ENCODE measurements at places on chromosomes 2 and 18. TPM values are rescaled to one million over a fixed set of nuclear protein-coding genes. Genes with fewer than 3 reads are reported as not detected.

Gene WNT10A
- 0.17 TPM for total RNA-seq

Gene ADD2
- total RNA-seq, result 122 TPM

Gene SGPP2
- total RNA-seq, result 8.9 TPM

Gene PROM2
- 0.99 TPM for total RNA-seq

Gene UPP2
- 0.55 TPM for total RNA-seq

Gene ADAM23
- 52.1 TPM for total RNA-seq

Gene EML6
- 6.9 TPM for total RNA-seq

Gene NR4A2
- total RNA-seq, result 6.4 TPM

Gene GAREM2
- 11.0 TPM for total RNA-seq

Gene LBX2
- total RNA-seq, result 0.33 TPM

Gene CYP27A1
- total RNA-seq, result 12.1 TPM

Gene ANKRD62
- 0.10 TPM for total RNA-seq

GRCh38 chr18:57715671-57716070, 87.4 kb downstream of the ATP8B1 start:
- no peak for DNase-seq

- no peak for DNase-seq
Observed at GRCh38 chr2:3608373-3609278, 13.7 kb downstream of the COLEC11 start.

DNA sequence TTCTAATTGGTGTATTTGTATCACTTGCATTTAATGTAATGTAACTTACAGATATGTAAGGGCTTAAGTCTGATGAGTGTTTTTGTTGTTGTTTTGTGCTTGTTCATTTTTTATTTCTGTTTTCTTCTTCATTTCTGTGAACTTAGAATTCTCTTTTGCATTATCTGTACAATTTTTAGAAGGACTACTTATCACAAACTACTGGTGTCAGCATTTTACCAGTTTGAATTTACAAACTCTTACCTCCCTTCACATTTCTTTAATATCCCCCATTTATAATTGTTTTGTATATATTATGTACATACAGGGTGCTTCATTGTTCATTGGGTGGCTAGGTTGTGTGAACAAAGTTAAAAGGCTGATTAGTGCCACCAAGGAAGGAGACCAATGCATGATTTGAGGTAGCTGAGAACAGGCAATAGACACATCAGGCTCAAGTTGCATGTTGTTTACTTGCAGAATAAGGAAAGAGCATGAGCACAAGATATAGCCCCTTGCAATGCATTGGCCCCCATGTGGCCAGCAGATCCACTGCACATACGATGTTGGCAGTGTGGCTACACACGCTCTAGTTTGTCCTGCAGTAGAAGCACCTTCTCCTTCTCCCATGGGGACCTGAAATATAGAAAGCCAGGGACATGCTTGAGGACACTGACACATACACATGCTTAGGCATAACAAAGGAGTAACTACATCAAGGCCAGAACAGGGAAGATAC, 198.2 kb downstream of the CD8B2 start:
- no peak for DNase-seq

DNA sequence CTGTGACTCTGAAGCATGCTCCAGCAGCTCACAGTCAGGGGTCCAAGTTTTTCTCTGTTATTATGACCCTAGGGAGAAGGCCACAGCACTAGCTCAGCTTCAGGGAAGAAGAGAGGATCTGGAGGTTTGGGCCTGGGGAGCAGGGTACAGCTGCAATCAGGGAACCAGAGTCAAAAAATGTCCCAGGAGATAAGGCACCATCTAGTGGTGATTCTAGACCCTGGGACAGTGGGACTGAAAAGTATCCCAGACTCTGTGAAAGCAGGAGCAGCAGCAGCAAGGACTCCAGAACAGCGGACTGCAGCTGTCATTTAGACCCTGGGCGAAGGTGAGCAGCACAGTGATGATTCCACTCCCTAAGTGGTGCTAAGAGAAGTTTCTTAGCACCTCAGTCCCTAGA, 278.4 kb upstream of the DDX18 start:
- DNase-seq, result no peak

DNA sequence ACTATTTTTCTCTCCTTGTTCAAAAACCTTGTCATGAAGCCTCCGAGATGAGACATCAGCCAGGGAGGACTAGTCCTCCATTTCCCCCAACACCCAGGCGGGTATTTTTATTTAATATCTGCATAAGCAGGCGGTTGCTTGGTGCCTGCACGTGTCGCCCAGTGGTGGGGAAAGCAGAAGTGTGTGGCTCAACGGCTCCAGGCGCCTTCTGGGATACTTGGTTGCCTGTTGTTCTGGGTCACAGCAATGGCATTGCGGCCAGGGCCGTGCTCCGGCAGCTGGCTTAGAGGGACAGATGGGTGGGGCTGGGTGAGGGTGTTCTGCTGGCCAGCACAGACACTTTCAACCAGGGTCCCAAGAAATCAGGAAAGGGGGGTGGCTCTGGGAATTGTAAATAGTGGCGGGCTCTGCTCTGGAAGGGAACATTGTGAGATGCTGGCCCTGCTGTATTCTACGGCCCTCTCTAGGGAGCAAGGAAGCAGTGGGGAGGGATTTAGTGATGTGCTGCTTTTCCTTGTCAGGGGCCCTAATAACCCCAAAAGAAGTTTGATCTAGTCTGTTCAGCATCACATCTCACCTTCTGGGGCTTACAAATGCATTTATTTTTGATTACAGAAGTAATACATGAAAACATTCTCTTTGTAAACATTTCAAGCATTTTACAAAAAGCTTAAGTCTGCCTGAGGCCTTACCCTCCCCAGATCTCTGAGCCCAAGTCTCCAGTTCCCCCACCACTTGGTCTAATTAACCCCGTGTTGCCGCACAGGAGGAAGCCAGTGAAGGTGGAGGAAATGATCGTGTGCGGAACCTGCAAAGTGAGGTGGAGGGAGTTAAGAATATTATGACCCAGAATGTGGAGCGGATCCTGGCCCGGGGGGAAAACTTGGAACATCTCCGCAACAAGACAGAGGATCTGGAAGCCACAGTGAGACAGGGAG, 1.1 kb downstream of the VAMP8 start:
- DNase-seq, result no peak

DNA sequence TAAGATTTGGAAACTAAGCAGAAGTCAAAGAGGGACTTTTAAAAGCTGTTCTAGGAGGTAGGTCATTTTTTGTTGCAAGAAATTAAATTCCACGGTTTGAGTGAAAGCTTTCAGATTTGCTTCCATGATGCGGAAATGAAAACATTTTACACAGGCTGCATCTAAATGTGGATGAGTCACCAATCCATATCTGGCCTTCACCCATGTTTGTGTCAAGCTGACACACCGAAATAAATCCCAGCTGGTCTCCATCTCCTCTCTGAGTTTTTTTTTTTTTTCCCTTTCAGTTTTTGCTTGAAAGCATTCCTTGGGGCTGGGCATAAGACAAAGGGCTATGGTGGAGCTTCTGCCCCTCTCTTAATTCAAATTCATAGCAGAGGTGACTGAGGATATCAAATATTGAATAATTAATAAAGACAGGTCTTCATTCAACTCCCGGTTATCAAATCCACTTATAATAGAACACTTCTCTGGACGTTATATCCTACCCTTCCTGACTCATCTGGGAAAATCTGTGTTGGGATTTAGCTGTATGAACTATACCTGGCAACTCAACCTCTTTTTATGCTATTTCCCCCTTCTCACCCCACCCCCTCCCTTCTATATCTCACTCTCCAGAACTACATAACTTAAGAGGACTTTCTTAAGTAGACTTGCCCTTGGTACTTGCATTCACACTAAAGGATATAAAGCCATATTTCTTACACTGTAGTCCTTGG, 558.3 kb upstream of the GCFC2 start:
- no peak for DNase-seq

GRCh38 chr2:239938651-239939486, 86.3 kb downstream of the NDUFA10 start:
- DNase-seq, result no peak

DNA sequence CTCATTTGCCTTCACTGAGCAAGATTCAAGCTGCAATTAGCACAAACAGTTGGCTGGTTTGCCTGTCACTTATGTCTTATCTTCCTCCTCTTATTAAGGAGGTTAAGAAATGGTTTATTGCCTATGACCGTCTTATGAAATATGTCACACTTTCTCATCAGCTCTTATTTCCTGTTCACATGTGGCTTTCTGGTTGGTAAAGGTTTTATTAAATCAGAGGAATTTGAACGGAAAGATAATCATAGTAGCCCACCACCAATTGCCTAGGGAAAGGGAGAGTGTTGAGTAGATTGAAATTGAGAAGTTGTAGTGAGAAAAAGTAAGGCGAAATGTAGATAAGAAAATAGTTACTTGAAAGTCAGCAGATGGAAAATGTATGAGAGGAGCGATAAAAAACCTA, 4.2 kb upstream of the IL1R1 start:
- no peak for DNase-seq

DNA sequence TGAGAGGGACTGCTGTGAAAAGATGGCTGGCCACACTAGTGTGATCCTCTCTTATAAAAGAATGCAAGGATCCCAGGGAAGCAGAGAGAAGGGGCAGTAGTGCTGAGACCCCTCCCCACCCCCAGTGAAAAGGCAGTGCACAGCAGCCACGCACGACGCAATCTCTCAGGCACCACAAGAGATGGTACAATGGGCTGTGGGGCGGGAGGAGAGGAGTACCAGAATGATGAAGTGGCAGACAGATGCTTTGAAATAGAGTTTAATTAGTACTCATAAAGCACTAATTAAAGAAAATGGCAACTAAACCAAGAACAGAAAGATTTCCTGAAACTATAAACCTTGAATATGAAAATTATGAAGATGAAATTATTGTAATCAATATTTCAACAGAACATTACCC, 29.0 kb downstream of the B4GALT6 start:
- DNase-seq, result no peak

DNA sequence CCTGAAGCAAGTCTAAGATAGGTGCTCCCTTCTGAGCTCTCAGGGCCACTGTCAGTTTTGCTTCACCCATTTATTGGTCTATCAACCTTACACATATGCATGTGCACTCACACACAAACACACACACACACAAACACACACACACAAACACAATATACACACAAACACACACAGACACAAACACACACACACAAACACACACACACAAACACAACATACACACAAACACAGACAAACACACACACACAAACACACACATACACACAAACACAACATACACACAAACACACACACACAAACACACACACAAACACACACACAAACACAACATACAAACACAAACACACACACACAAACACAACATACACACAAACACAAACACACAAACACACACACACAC, 181.6 kb upstream of the KLHL29 start:
- no peak for DNase-seq

DNA sequence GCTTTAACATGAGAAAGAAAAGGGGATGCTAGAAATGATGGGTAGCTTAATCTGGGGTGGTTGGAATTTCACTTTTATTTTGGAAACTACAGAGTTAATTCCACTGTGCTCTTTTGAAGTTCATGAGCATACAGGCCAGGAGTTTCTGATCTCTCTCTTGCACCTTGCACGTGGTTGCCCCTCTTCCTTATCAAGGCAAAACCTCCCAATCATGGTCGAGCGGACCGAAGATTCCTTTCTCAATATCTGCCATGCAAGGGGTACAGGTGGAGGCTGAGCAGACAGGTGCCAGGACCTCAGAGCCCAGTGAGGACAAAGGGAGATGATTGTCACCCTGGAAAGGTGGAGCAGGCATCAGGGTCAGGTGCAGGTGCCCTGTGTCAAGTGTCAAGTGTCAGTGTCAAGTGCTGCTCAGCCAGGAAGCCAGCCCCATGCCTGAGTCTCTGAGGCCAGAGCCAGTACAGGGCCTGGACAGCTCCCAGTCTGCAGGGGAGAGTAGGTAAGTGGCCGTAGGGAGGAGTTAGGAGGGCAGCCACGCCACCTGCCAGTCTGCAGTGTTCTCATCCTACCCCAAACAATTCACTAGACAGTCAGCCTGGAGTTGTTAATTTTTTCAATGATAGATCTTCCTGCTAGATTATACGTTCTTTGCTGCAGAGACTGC, 42.2 kb downstream of the LPIN1 start:
- no peak for DNase-seq

DNA sequence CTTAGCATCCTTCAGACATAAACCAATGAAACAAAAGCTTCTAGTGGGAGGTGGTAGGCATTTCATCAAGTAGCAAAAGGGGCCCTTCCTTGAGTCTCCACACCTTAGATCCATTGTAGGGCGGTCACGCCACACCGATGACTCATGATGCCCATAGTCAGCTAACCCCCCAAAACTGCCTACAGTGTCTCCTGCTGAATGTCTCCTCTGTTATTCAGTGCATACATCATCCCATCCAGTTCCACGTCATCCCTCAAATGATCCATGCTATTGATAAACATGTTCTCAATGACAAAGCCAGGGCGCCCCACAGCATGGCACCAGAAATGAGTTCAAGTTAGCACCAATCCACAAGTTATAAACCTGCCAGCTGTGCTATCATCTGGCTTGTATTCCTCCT, 57.4 kb upstream of the ACKR3 start:
- DNase-seq, result no peak

DNA sequence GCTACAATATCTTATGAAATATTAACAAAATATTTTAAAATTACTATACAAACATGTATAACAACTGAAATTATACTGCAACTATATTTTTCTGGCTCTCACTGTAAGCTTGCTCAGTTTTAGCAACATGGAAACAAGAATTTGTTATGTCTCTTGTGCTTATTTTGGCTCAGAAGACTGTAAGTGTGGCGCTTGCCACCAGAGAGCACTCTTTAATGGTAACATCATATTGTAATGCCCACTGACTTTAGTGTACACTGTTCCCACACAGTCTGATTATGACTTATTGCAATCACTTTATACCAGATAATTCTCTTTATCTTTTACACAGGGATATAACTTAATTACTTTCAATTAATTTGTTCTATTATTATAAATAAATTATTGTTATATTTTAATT, 1500.6 kb upstream of the TMEFF2 start:
- no peak for DNase-seq

GRCh38 chr2:223101340-223102039, 49.5 kb downstream of the KCNE4 start:
- DNase-seq, result no peak

- DNase-seq, result no peak
Observed at GRCh38 chr2:147829106-147829505, 15.7 kb upstream of the ACVR2A start.

- no peak for DNase-seq
Observed at GRCh38 chr18:36484591-36484990, 187.1 kb downstream of the FHOD3 start.

Measured in spinal cord (tissue), 10 donors.